A549 treated with RU486 at 1 μM for 4 hours (cell line): ENCODE measurements at places on chromosomes 13 and 19. TPM values are rescaled to one million over a fixed set of nuclear protein-coding genes. Genes with fewer than 3 reads are reported as not detected.

Gene SPRED3
- total RNA-seq = 1.9 to 4.0 TPM (median 3.4 TPM) in 5 replicates

Gene GNG8
- total RNA-seq = not detected in 5 replicates

Gene KASH5
- 0.10 TPM in 1 of 5 replicates, not detected in the others for total RNA-seq

Gene CACNG6
- total RNA-seq = 10.5 to 14.4 TPM (median 12.1 TPM) in 5 replicates

Gene C19orf33
- 617 to 825 TPM (median 744 TPM) in 5 replicates for total RNA-seq

Gene ACTMAP
- 12.8 to 21.0 TPM (median 19.4 TPM) in 5 replicates for total RNA-seq

Gene ADAMTSL5
- total RNA-seq = 2.6 to 3.8 TPM (median 2.8 TPM) in 5 replicates

Gene OSCAR
- 0.20 to 0.59 TPM (median 0.32 TPM) in 5 replicates for total RNA-seq

Gene AMER2
- total RNA-seq = not detected in 5 replicates

Gene USE1
- total RNA-seq = 12.8 to 17.5 TPM (median 14.7 TPM) in 5 replicates
